ENCODE measurements at places on chromosomes 2 and 18.

DNA sequence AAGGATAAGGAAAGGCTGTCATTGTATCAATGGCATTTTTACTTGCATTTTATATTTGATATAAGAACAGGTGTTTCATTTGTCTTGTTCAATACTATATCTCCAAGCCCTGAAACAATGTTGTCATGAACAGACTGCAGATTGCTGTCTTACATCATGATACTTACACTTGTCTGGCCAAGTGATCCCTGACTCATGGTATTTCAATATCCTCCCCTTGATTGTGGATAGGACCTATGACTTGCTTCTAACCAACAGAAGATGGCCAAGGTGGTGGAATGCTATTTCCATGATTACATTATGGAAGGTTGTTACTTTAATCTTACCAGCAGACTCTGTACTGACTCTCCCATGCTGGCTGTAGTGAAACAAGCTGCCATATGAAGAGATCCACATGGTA, 471.1 kb downstream of the CCDC85A start:
- no peak for DNase-seq

- no peak for DNase-seq
These were observed 1261.7 kb downstream of the DSC3 start for GRCh38 chr18:29780816-29781215.

DNA sequence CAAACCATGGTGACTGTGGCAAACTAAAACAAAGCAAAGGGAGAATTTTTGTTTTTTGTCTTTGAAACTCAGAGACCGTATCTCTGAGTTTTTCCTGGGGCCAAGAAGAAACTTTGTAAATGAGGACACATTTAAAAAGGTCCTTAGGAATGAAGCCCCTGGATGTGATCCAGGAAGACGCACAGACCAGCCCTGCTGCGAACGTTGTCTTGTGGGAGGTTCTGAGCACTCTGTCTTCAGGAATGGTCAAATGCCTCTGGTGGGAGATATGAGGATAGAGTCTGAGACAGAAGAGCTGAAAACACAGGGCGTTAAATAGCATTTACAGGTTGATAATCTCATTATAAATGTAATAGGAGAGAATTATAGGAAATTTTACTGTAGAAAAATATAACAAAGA, 893.5 kb upstream of the KLHL29 start:
- no peak for DNase-seq

DNA sequence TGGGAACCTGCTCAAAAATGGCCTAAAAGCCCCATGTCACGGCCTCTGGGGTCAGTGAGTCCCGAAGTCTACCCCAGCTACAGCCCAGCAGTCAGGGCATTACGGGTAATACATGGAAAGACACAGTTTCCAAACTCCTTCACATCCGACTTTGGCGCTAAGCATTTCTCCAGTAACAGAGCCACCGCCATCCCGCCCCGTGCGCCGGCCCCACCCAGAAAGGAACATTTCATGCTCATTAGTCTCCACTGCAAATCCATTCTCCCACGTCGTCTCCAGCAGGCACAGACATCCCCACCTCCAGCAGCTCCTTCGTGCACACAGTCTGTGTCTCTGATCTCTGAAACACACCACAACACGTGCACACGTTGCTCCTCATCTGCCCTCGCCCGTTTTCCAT, 509.2 kb upstream of the ID2 start:
- DNase-seq = no peak

DNA sequence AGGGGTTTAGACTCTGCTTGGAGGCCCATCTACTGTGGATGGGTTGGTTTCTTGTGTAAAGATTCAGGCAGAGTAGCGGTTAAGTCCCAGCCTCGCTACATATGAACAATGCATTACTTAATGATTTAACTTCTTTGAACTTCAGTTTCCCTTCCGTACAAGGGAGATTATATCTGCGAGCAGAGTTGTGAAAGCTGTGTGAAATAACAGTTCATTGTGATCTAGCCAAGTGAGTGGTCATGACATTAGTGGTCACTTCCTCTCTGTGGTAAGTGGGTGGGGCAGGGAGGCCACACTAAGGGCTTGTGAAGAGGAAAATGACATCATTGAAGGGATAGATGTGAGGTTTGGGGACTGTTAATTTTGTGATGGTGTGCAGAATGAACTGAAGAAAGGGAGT, 14.1 kb upstream of the MEX3C start:
- DNase-seq = no peak
